ENCODE measurements at places on chromosomes 4 and X. TPM values are rescaled to one million over a fixed set of nuclear protein-coding genes. Genes with fewer than 3 reads are reported as not detected.

- H3K4me3 ChIP-seq, result no peak overlapping the region
- H3K4me1 ChIP-seq, result no peaks in the 10 kb centered on the region
- DNase-seq, result no peak
- no peaks in the 10 kb centered on the region for H3K27me3 ChIP-seq
Observed at GRCh38 chr4:39324897-39325613, 41.1 kb downstream of the RFC1 start.

GRCh38 chrX:36916941-36917340, 91.2 kb upstream of the FAM47C start:
- H3K27ac ChIP-seq, result no peak overlapping the region
- no peaks in the 10 kb centered on the region for H3K27me3 ChIP-seq
- no peaks in the 10 kb centered on the region for H3K36me3 ChIP-seq
- no peak for DNase-seq
- H3K4me3 ChIP-seq, result no peak overlapping the region
- no peaks in the 10 kb centered on the region for H3K4me1 ChIP-seq

The SPANXA1 gene
- not detected for total RNA-seq

The C4orf46 gene
- total RNA-seq, result 7.9 TPM
